ENCODE measurements at places on chromosomes 1 and 21. TPM values are rescaled to one million over a fixed set of nuclear protein-coding genes. Genes with fewer than 3 reads are reported as not detected.

The MASP2 gene
- not detected for total RNA-seq

The KIF14 gene
- total RNA-seq: 1.6 TPM

The SLC37A1 gene
- 19.0 TPM for total RNA-seq

The SLC16A4 gene
- total RNA-seq: 1.9 TPM

The ALPL gene
- 6.5 TPM for total RNA-seq

The ESPN gene
- total RNA-seq: 47.9 TPM

The TRIM17 gene
- total RNA-seq: 2.4 TPM

The SPOCD1 gene
- total RNA-seq: not detected

The APCS gene
- total RNA-seq: not detected

The RORC gene
- total RNA-seq: 29.0 TPM

The PRPF38A gene
- total RNA-seq: 10.6 TPM

The RPE65 gene
- total RNA-seq: not detected
